ENCODE measurements at places on chromosomes 5 and 9.
A peak's percentile ranks its signal among the peaks of the same experiment; 100 is the strongest.

DNA sequence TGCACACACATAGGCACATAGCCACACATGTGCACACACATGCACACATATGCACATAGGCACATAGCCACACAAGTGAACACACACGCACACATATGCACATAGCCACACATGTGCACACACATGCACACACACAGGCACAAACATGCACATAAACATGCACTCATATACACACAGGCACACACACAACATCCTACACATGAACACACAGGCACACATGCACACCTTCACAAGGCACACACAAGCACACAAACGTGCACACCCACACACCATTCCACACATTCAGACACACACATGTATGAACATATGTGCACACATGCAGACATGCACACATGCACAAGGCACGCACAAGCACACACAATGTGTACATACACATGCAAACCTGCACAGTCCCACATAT, 484.7 kb downstream of the IRX1 start:
- DNase-seq = no peak

DNA sequence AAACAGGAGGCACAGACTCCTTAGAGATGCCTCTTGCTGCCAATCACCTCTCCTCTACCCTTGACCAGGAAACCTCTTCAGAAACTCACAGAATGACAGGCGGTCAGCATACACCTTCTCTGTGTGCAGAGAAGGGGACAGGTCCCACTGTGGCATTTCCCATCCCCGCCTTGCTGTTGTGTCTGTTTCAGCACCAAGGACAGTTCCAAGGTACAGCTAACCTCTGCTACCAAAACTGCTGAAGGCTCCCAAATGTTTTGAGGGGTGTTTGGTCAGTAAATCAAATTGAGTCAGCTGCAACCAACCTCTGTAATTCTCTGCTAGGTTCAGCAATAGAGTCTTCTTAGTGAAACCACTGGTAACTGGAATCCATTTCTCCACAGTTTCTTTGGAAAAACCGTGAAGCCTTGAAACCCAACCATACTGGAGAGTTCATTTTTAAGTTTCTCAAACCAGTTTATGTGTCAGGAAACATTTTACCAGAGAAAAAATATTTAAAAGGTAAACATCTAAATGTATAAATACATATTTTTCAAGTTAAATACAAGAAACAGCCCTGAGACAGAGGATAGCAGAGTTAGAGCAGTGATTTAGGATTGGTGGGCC, 122.0 kb downstream of the DRD1 start:
- no peak for DNase-seq

- DNase-seq = no peak
Observed at GRCh38 chr5:66353186-66353585, 209.1 kb downstream of the SREK1 start.

GRCh38 chr5:149160291-149160787, 19.0 kb downstream of the ABLIM3 start:
- no peak for DNase-seq

DNA sequence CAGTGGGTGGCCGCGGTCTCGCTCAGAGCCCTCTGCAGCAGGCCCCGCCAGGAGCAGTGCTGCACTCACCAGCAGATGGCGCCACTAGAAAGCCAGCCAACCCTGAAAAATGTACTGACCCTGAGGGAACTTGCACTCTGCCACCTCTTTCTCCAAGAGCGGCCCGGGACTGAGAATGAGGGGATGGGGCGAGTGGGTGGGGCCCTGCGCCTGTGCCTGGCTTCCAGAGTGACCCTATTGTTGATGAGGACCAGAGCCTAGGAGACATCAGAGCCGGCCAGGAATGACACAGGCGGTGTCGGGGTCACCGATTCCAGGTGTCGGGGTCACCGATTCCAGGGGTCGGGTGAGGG, 2.9 kb upstream of the IL17B start:
- DNase-seq = peak; percentile 67

GRCh38 chr5:77011498-77011897, 18.7 kb upstream of the AGGF1 start:
- no peak for DNase-seq

GRCh38 chr9:94855903-94856302, 129.4 kb downstream of the AOPEP start:
- no peak for DNase-seq

- no peak for DNase-seq
Observed at GRCh38 chr5:179955630-179956029, 47.9 kb upstream of the TBC1D9B start.

DNA sequence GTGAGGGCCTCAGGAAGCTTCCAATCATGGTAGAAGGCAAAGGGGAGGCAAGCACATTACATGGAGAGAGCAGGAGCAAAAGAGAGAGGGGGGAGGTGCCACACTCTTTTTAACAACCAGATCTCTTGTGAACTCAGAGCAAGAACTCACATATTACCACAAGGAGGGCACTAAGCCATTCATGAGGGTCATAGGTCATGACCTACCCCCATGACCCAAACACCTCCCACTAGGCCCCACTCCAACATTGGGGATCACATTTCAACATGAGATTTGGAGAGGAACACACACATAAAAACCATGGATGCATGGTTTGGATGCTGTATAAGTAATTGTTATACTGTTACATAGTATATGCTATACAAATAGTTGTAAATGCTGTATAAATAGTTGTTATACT, 17.5 kb downstream of the POLK start:
- DNase-seq = no peak

GRCh38 chr9:127426756-127427155, 2.6 kb downstream of the ZNF79 start:
- peak; percentile 34 for DNase-seq

DNA sequence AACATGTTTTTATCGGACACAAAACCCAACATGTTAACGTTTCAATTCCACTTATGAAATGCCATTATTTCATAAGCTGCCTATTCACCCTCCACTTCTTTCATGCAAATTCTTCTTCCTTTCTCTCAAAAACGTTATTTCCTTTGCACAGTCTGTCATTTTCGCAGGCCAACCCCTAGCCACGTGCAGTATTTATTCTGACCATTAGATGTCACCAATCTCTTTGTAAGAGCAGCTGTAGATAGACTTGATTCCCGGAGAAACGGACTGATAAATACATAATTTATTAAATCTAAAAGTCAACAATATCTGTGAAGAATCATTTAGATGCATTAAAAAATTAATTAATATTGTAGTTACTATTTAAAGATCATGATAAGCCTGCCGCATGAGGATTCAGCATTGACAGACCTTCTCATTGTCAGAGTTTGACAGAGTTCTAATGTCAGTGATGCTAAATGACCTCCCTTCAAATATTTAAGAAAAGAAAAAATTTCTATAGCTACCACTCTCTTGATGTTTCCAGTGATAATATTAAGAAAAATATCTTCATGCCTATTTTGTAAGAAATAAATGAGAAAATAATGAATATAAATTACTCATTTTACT, 933.6 kb downstream of the CDH12 start:
- DNase-seq = no peak

DNA sequence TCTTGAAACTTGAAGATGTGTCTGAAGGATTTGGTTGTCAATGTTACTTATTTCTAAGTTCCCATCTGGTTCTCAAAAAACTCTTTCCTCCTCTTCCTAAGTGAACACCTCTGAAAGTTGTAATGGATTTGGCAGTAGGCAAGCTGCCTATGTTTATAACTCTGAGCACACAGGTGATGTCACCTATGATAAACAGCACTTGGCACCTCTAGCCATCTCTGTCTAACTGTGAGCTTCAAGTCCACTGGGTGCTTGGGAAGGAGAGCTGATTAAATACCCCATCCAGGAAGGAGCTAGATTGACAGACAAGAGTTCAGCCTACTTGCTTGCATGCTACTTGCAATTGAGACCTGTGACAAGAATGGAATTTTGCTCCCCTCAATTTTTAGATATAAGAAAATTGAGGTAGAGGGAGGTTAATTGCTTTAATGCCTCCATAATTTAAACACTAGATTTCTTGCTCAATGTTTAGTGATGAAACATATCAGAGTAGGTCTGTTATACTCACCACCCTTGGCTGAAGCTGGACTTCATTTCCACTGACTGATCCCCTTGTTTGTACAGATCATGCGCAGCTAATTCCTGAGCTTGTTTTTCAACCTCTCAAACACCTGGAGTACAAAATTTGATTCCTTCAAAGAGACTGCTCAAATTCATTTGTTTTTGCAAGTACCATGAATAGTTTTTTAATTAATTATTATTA, 49.9 kb downstream of the PDE4D start:
- no peak for DNase-seq

DNA sequence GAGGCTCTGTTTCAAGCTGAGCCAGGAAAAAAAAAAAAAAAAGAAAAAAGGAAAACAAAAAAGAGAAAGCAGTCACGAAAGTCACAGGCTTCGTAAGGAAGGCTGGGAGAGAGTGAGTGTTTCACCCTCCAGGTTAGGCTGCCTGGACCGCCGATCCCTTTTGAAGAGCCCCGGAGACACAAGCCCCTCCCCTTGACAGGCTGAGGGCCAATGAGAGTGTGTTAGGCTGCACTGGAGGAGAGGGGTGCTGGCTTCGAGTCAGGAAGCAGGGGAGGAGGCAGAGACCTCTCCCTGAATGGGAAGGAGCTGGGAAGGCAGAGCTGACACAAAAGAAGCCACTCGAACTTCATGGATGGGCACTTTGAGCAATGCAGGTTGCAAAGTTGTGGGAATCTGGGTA, at the start of gene NMUR2:
Gene NMUR2, minus strand, starts transcription at position 135 of the 400 bp plus-strand sequence. CDS start 166 bp downstream, outside the sequence.
- no peak for DNase-seq

DNA sequence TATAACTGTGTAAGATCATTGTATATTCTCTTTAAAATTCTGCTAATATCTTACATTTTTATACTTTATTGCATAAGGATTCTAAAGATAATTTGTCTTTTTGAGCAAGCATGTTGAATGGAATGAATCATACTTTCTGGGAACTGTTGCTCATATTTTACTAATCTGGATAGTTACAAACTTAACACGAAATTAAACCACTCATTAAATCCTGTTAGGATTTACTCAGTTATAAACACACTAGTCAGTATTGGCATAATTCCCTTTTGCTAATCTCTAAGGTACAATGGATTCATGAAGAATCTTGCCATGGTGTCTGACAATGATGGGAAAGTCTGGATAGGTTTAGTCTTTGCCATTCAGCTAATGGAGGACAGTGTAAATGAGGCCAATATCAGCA, 338.1 kb upstream of the SMC2 start:
- no peak for DNase-seq

DNA sequence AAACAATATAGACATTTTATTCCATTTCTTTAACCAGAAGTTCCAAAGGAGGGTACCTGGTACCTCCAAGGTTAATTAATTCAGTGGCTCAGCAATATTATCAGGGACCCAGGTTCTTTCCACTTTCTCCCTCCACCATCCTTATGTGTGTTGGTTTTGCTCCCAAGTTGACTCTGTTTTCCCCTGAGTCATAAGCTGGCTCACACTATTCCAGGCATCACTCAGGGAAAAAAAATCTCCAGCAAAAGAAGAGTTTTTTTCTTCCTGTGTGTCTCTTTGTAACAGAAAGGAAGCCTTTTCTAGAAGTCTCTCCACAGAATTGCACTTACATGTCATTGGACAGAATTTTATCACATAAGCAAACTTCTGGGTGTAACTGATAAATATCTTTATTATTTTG, 31.2 kb upstream of the GALNT10 start:
- no peak for DNase-seq

- DNase-seq = no peak
Observed at GRCh38 chr5:36717131-36717695, 110.8 kb downstream of the SLC1A3 start.

DNA sequence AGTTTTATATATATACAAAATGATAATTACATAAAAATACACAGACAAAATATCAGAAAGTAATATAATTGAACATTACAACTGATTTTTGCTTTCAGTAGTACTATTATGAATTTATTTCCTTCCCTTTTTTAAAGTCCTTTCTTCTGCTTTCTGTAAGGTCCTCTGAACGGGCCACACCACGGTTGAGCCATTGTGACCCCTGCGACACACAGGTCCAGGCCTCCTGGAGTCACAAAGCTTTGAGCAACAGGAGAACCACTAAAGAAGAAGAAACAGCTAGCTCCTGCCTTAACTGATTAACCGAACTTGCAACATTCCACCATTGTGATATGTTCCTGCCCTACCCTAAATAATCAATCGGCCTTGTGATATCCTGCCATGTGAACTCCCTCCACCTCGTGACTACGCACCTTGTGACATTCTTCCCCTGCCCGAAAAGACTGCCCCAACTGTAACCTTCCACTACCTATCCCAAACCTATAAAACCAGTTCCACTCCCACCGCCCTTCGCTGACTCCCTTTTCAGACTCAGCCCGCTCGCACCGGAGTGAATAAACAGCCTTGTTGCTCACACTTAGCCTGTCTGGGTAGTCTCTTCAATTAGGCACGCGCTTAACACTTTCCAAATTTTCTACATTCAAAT, 375.0 kb upstream of the RFX3 start:
- no peak for DNase-seq

- DNase-seq = no peak
Observed at GRCh38 chr5:39526914-39527477, 102.2 kb upstream of the DAB2 start.

- DNase-seq = no peak
Observed at GRCh38 chr5:133635051-133635450, 22.7 kb upstream of the FSTL4 start.

All from CD4-positive, alpha-beta T cell treated with Interleukin-4 for 4 hours (primary cell).